ENCODE measurements at places on chromosomes 1 and 21.

DNA sequence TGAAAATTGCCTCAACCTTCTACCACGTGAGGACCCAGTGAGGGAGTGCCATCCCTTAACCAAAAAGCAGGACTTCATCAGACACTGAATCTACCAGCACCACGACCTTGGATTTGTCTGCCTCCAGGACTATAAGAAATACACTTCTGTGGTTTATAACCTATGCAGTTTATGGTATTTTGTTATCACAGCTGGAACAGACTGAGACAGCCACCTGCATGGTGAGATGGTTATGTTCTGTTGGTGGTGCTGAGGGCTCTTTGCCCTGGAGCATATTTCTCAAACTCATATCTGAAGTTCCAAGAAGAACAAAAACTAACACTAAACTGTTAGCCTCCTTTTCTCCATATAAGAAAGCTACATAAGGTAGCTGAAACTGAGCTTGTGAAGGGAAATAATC lies 69.8 kb upstream of the RGS18 start:
- DNase-seq, result no peak

- DNase-seq, result no peak
Observed at GRCh38 chr1:6271006-6271405, 10.1 kb upstream of the GPR153 start.

DNA sequence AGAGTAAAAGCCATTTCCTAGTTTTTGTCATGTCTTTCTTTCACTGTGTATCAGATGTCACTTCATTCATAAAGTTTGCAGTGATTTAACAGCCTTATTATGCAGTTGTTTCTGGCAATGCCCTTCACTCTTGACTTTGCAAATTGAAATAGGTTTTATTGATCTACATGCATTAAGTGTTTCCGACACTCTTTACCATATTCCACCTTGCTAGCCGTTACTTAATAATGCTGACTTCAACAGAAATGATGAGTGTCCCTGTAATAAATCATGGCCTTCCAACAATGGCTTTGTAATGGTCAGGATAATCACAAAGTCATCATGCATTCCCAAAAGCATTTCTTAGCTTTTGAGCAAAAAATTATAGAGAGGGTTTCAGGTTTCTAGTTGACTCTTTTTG lies 236.8 kb upstream of the FMN2 start:
- DNase-seq, result no peak

DNA sequence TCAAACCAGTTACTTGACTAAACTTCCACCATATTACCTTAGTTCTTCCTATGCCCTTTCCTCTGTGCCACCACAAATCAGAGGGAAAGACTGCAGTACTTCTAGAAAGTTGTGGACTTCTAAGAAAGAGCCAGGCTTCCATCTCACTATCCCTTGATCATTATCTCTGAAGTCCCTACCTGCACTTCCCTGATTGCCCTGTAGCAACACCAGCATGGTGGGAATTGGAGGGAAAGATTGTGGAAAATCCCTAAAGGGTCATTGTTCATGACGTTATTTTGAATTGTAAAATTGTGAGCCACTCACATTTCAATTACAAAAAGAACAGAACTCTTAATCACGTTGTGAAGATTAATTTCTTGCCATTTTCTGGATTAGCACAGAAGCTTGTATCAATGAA lies 23.4 kb upstream of the KIAA1614 start:
- DNase-seq, result no peak

DNA sequence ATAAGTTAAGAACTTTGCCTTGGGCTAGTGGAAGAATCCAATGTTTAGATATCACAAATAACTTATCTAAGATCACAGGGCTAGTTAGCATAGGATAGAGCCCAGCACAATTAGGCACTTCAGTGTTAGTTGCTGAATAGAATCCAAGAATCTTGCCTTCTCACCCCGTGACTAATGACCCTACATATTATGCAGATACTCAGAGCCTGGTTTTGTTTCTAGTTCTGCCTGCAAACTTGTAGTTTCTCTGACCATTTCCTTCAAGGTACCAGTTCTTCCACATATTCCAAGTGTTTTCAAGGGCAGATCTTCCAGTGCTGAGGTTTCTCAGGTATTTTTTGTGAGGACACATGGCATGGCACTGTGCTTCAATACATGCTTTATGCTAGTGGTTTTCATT lies 239.3 kb downstream of the KCNK2 start:
- DNase-seq, result no peak

GRCh38 chr1:11908095-11908675 lies 18.0 kb downstream of the KIAA2013 start:
- DNase-seq, result peak; percentile 97

GRCh38 chr1:47703981-47704596 lies 266.2 kb downstream of the FOXD2 start:
- no peak for DNase-seq

DNA sequence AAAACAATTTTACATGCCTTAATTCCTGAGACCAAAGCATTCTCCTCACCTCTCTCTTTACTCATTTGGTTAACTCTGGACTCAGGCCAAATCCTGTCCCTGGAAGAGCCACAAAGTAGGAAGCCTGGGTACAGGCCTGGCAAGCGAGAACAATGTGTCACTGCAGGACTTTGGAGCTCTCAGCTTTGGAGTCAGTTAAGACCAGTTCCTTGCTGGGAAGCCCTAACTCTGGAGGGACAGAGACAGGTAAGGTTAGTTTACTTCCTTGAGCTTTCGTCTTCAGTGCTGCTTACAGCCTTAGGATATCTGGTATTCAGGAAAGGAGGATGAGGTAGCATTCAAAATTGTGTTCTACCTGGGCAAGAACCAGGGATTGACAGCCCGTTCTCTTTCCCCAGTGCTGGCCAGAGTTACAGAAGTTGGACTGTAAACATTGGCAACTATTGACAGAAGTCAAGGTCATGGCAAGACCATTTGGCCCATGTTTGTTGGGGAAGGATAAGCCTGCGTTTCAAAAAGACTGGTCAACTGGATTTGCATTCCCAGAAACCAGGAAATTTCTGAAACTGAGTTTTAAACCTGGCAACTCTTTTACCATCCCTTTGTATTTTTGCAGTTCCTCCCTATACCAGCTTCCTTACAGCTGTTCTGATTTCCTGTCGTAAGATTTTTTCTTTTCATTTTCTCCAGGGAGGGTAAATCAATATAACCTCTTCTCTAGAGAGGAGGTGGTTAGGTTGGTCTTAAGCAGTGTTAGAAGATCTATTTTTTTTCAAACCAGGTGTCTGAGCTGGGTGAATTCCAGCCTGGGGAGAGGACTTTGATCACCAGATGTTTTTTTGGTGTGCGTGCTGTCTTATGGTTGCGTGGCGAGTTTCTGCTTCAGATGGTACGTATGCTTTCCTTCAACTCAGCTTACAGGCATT lies at the start of gene C4BPB:
C4BPB (plus strand) TSS at position 160 of the 926 bp plus-strand sequence; CDS start at position 832, 672 bp downstream.
- no peak for DNase-seq

- no peak for DNase-seq
Observed at GRCh38 chr1:209403921-209404320, 179.6 kb upstream of the CAMK1G start.

- peak; percentile 16 for DNase-seq
Observed at GRCh38 chr1:74193908-74194307, 4.1 kb downstream of the LRRIQ3 start.

GRCh38 chr1:10679496-10680220 lies 116.8 kb downstream of the CASZ1 start:
- DNase-seq, result peak; percentile 12

DNA sequence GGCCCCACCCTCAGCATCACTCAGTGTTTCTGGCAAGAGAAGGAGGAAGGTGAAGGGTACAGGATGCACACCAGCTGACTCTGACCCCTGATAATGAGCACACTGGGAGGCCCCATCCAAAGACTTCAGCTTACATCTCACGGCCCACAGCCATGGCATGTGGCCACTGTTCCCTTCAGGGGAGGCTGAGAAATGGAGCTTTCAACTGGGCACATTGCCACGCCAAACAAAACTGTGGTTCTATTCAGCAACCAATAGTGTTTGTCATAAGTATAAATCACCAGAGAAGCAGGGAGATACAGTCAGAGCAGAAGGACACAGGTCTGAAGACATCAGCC lies 12.7 kb upstream of the TRAF3IP3 start:
- DNase-seq, result peak; percentile 45

GRCh38 chr21:41681348-41681801 lies 85.5 kb downstream of the RIPK4 start:
- DNase-seq, result no peak

- no peak for DNase-seq
Observed at GRCh38 chr21:37758982-37759381, 157.3 kb downstream of the KCNJ6 start.

DNA sequence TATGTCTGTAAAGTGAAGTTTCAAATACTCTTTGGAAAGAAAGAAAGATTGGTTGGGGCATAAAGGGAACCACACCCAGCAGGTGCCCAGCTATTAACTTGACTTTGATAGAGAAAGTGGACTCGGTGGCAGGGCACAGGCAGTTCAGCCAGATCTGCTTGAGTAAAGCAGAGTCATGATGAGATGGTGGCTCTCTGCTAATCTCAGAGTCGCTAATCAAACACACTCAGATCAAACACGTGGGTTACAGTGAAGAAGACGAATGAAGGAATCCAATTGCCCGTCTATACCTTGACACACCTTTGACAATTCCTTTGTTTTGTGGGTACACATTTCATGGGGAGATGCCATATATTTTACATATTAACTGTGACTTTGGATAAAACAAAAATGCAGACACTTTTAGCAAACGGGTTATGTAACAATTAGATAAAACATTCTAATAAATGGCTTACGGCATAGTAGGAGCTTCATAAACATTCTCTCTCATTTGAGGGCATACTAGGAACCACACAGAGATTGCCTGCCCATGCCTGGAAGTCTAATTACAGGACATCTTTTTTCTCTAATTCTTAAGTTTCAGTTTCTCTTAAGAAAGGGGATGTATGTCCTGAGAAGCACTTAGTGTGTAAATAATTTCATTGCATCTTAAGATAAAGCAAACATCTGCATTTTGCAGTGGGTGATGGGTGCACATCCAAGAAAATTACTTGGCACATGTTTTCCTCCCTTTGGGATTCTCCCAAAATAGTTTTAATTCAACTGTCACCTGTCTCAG lies 7.2 kb downstream of the CBR1 start:
- no peak for DNase-seq

GRCh38 chr1:187933562-187934419 lies 1105.0 kb downstream of the PLA2G4A start:
- no peak for DNase-seq

DNA sequence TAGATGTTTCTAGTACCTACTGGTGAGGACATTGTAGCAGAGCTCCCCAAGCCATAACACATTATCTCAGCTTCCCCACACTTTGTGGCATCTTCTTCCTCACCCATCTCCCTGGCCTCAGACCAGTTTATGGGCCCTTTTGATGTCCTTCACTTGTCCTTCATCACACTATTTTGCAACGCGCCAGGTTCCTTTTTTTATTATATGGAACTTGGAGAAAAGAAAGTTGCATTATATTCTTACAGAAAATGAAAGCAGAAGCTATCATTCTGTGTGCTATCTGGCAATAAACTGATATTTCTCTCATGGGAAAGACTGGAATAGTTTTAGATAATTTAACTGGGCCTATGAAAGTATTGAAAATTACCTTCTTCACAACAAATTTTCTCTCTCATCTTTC lies 196.9 kb upstream of the ETV3 start:
- DNase-seq, result no peak

- DNase-seq, result no peak
Observed at GRCh38 chr1:29754573-29755375, 518.5 kb downstream of the PTPRU start.

GRCh38 chr1:54559111-54559548 lies 11.1 kb downstream of the ACOT11 start:
- no peak for DNase-seq

GRCh38 chr1:20708057-20708456 lies 9.8 kb downstream of the KIF17 start:
- DNase-seq, result no peak

Data from AG04449 (cell line).